ENCODE measurements at places on chromosomes 11 and 22. TPM values are rescaled to one million over a fixed set of nuclear protein-coding genes. Genes with fewer than 3 reads are reported as not detected.

Gene SLC7A4
- not detected for total RNA-seq

Gene ANGPTL5
- not detected for total RNA-seq

Gene TH
- not detected for total RNA-seq

Gene HIC2
- total RNA-seq = 3.5 TPM

Gene CATSPER1
- 1.4 TPM for total RNA-seq

Gene FGF4
- total RNA-seq = not detected

Gene HSCB
- 22.7 TPM for total RNA-seq

Gene IGLL1
- total RNA-seq = not detected

Gene ALDH3B1
- 59.8 TPM for total RNA-seq

Gene NPAS4
- 1.3 TPM for total RNA-seq

Gene MAPK8IP2
- not detected for total RNA-seq

Gene PAX6
- 2.9 TPM for total RNA-seq

Gene NDUFV1
- total RNA-seq = 308 TPM

Gene NCAM1
- 33.0 TPM for total RNA-seq

Gene VWCE
- total RNA-seq = 0.03 TPM

DNA sequence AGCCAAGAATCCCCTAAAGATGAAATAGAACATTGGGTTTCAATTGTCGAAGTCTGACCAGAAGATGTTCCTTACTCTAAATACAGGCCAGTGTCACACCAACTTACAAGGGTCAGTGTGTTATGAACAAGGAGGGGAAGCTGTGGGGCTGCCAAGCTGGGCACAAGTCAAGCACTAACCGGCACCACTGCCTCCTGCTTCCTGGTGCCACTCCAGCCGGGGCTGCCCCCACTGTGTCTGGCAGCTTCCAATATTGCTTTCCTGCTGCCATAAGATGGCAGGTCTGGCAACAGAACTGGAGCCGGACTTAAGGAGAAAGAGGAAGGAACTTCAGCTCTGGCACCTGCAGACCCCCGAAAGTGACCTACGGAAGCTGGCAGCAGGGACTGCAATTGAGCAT is 13.7 kb upstream of the VPS37C start:
- DNase-seq = no peak

DNA sequence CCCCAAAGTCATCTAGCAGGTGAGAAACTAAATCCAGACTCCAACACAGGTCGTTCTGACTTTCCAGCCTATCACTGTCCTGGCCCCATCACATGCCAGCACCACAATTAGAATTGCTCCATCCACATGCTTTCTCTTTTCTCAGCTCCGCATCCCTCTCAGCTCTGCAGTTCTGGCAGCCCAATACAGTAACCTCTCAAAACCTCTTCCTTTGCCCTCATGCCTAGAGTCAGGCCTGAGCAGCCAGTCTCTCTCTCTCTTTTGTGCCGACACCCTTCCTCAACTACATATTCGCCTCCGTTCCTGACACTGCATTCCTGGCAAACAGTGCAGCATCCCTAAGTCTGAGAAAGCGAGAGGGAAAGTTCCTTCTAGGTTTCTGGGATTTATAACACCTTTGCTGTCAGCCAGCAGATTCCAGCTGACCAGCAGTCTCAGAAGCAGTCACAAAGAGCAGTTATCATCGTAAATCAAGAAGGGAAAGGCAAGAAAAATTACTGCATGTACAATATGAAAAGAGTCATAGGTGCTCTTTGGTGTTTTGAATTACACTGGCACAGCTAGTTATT is 258.0 kb downstream of the FAT3 start:
- DNase-seq = no peak

DNA sequence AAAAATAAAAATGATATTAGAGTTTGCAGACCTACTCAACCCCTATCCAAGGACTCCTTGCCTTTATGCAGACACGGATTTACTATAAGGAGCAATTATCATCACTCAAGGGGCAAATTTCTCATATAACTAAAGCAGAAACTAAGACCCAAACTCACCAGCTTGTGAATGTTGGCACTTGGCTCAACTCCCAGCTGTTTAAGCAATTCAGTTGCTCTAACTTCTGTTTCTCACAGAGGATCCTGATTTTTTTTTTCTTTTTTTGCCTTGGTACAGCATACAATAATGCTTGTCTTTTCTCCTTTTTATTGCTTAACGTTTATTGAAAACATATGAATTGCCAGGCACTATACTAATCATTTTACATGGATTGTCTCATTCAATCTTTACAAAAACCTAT is 9.6 kb upstream of the CBLIF start:
- no peak for DNase-seq

DNA sequence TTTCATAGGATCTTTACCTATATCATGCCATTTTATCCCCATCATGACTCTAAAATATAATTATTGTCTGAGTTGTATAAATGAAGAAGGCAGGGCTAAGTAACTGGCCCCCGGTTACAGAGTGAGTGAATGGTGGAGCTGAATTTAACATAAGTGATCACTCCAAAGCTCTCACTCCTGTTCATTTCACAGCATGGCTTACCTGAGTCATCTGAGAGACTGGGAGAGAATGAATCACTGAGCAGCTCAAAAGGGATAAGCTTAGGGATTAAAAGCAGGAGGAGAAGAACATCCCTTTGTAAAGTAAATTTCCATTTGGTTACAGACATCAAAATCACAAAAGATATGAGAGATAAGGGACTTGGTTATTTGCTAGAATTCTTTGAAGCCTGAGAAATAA is 294.0 kb upstream of the CTSC start:
- no peak for DNase-seq

DNA sequence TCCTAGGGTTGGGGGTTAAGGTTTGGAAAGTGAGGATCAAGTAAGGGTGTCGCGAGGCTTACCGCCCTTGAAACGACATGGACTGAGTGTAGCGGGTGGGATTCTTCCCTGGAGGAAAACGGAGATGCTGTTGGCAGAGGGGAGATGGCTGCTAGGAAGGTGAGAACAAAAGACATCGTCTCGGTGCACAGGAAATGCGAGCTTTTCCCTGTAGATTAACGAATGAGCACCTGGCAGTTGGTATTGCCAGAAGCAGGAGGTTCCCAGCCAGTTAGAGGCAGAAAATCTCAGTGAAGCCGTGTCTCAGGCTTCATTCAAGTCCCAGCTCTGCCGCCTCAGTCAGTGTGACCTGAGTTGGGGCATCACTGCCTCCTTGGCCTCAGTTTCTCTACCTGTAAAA is 1.4 kb upstream of the LHFPL7 start:
- no peak for DNase-seq

DNA sequence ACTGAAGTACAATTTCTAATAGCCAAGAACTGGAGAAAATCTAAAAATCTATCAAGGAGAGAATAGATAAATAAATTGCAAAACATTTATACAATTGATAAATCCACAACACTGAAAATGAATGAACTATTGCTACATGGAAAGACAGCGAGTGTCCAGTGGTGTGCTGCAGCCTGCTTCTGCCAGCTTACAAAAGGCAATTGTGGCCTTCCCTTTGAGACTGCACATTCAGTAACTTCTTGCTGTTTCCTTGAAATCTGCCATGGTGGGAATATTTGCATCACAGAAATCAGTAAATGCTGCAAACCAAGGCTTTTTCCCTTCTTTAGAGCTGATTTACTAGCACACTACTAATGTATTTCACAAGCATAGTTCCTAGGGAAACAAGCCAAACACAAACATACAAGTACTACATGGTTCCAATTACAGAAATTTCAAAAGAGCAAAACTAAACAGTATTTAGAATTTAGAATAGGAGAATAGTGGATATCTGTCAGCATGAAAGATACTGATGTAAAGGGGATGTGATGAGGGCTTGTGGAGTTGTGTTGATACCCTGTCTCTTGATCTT is 76.9 kb upstream of the TRIM77 start:
- DNase-seq = no peak

DNA sequence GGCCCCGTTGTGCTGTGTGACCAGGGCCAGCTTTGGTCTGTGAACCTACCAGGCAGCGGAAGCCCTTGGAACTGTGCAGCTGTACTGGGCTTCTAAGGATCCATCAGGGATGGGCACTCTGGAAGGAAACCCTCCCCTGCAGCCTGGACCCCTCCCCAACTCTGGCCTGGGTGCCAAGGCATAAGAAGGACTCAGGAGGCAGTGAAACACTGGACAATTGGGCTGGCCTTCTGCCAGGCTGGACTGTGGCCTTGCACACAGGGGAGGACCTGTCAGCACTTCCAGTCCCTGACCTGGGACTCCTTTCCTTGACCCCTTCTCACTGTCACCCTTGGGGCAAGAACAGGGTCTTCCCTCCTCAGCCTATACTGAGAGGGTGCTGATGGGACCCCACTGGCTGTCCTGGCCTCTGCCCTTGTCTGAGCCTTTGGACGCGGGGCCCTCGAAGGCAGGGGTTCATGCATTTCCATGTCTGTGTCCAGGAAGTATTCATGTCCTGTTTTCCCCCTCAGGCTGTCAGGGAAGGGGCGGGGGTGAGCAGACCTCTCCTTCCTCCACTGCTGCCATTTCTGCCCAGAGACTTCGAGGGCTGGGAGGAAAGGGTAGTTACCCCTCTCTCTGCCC is 39.6 kb downstream of the PDE2A start:
- no peak for DNase-seq

DNA sequence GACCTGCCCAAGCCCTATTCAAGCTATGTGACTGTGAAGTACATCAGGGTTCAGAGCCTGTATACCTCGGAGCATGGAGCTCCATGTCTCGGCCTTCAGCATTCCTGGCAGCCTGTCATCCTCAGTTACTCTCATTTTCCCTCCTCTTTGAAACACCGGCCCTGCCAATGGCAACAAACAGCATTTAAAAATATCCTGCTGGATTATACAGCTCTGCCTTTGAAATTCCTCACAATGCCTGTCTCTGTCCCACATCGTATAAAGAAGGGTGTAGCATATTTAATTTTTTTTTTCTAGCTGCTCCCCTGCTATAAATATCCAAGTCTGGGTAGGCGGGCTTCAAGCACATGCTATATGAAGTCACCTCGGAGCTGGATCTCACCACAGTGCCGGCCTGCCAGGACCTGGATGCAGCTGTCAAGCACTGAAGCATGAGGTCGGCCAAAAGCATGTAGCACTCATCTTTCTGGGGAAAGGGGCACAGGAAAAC is 11.8 kb downstream of the ABTB2 start:
- no peak for DNase-seq

DNA sequence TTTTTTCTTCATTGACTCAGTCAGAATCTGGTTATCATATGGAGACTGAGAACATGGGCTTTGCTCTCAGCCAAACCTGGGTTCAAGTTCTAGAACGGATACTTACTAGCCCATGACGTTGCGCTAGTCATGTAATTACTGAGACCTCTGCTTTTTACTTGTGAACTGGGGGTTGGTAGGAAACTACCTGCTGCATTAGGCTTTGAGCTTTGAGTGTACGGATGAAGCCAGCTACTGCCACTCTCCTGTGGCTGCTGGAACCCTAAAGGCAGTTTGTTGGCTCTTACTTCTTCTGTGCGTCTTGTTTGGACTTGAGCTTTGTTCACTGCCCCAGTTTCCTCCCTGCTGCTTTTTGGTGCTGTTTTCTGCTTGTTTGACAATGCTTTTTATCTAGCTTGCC is 18.1 kb downstream of the PPP6R2 start:
- no peak for DNase-seq

GRCh38 chr22:50086526-50086925 is 1.3 kb upstream of the MLC1 start:
- no peak for DNase-seq

DNA sequence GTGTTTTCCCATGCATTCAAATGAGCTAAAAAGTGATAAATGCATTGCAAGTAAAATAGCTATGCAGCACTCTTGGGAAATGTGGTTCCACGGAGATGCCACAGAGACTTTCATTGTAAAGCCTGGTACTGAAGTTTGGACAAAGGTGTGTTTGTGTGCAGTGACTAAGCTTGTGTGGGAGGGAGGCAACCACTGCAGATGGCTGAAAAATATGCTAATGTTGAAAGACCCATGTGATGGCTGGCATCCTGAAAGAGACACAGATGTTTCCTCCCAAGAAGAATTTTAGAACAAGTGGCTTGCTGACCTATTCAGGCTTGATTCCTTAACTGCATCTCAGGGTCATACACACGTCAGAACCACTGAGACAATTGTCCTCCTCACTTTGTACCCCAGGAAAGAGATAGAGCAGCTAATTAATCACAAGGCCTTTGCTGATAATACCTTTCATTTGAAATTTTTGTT is 73.8 kb downstream of the FAM76B start:
- no peak for DNase-seq

DNA sequence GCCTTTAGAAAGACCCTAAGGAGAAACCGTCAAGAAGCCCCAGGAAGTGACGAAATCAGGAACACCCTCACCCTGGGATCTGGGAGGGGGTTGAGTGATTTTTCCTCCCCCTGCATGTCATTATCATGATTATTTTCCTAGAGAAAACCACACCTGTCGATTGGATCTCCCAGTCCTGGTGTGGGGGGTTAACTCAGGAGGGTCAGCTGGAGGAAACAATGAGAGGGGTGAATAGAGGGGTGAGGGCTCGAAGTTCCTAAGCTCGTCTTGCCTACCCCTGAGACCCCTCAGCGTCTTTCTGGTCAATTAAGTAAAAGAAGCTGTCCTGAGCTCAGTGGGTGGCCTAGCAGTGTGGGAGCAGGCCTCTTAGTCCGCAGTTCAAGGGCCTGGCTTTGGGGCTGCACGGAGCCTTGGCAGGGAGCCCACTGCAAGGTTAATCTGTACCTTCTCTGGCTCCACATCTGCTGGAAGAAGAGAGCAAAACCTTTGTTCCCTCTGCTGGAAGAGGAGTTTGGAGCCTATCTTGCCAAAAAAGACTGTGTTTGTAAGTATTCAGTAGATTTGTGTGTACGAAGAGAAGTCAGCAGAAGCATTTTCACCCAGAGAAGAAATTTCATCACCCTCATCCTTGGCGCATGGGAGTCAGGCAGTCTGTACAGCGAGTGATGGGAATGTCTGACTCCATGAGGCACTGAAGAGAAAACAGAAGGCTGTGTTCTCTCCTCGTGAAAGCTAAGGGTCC is 34.2 kb upstream of the FTH1 start:
- peak; percentile 47 for DNase-seq

GRCh38 chr11:68164437-68164836 is 43.2 kb upstream of the CHKA start:
- no peak for DNase-seq

- no peak for DNase-seq
These were observed 2.0 kb downstream of the USH1C start for GRCh38 chr11:17542249-17542648.

- DNase-seq = no peak
These were observed 1.6 kb downstream of the NADSYN1 start for GRCh38 chr11:71454470-71455113.

GRCh38 chr11:830295-831117 is 2.2 kb upstream of the CD151 start:
- no peak for DNase-seq

DNA sequence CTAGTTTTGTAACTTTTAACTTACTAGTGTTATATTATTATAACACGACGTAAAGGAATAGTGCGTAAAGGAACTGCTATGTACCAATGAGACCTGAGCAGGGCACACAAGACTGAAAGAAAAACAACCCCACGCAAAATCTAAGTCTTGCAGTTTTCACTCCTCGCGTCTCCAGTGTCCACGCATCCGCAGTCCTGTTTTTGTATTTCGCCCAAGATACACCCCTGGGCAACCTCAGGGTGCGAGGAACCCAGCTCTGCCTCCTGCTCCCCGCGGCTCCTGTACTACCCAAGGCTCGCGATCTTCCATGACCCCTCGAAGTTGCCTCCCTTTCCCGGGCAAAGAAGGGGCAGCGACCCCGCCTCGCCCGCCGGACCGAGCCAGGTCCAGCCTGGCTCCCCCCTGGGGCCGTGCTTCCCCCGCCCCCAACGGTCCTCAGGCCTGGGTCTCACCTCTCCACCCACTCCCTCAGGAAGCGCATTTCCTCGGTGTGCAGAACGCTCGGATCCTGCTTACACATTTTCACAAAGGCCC is 393 bp downstream of the ST13 start:
- DNase-seq = no peak
